Cerebellar cortex (tissue), 1 donor: ENCODE measurements at places on chromosomes 12 and 14.
A peak's percentile ranks its signal among the peaks of the same experiment; 100 is the strongest.

DNA sequence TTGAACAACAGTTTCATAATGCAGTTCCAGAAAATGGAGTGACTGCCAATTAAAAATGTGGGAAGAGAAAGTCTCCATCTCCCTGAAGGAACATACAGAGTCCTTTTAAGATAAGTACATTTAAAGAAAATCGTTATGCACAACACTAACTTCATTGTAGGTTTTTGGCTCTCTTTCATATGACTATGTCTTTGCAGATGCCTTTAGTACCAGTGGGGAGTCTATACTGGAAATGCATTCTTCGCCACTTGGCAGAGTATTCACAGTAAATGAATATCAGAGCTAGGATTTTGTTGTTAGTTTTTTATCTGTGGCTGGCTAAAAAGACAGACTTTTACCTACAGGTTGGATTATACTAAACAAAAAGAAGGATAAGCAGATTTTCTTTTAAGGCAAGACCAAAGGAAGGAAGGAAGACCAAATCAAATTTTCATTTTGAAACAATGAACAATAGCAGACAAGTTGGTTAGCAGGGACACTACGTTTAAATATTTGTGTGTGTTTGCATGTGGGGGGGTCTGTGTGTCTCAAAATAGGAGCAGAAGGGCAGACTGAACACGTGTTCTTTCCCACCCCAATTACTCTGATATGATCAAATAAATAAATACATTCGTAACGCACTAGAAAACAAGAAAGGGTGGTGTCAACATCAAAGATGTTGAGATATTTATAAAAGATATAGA is 124.5 kb downstream of the BTG1 start:
- DNase-seq, result no peak

DNA sequence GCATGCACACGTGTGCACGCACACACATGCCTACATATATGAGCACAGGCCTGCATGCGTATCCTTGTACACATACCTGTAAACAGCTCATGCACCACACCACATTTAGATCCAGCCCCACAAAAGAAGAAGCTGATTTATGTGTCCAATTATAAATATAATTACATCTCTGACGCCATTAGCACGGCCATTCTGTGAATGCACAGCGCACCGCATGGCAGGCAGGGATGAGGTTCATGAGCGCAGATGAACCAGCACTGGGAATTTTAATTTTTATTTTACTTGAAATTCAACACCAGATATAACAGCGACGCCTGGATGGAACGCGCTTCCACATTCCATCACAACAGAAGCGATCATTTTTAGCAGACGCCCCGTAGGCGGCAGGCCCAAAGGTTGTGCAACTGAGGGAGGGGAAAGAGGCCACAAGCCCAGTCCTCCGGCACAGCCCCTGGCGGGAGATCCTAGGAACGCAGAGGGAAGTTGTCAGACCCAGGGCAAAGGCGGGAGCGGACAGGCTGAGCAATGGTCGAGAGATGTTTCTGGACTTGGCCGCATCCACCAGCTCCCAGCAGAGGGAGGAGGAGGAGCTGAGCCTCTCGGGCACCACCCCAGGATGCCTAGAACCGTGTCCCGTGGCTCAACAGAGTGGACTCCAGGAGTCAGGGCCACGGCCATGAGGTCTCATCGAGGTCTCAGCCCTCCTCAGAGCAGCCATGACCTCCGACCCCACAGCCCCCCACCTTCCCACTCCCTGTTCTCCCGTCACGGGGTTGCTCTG is 37.9 kb upstream of the GALNT9 start:
- DNase-seq, result no peak

DNA sequence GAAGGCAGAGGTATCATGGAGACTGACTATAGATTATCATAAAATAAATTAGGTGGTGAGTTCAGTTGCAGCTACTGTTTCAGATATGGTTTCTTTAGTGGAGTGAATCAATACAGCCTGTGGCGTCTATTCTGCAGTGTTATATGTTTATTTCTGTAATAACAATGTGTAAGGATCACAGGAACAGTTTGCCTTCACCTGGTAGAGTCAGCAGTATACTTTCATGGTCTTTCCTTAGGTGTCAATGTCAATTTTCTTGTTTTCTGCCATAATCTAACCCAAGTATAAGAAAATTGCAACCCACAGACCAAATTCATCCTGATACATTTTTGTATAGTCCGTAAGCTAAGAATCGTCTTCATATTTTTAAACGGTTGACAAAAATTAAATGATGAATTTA is 140.4 kb upstream of the ATF7IP start:
- no peak for DNase-seq

DNA sequence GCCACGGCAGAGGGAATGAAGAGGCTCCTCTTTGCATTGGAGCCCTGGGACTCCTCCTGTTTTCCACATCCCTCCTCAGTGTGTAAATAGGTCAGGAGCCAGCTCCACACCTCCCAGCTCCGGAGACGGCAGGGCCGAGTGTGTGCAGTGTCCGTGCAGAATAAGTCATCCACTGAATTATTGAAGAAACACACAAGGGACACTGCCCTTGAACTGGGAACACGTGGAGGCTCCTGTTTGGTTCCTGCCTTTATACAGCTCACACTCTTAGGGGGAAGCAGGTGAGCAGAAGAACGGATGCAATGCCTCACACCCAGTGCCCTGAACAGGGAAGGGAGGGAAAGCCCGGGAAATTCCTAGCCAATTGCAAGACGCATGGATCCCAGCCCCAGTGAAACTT is 10.4 kb upstream of the FZD10 start:
- DNase-seq, result no peak

DNA sequence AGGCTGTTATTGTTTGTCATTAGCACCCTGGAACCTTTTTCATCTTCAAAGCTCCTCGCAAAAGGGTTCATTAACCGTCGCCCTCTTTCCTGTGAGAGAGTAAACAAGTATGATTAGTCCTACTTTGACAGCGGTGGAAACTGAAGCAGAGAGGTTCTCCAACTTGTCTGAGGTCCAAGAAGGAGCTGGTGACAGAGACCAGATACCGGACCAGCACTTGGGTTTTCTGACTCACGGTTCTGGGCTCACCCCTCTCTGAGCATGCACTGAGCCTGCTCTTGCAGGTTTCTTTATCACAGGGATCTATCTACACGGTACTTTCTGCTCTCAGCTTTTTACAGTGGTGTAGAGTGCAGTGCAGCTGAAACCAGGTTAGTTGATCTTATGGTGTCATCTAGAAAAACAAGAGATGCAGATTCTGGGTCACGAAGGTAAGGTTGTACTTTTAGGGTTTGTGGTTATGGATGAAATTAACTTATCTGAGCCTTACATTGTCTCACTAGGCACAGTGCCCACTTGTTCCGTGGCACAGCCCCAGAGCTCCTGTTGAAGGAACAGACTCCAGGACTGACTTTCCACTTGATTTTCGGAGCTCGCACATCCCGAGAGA is 62.1 kb downstream of the PPP2R5C start:
- peak; percentile 63 for DNase-seq

- DNase-seq, result no peak
Observed at GRCh38 chr12:52127683-52128450, 48.4 kb downstream of the SMIM41 start.

DNA sequence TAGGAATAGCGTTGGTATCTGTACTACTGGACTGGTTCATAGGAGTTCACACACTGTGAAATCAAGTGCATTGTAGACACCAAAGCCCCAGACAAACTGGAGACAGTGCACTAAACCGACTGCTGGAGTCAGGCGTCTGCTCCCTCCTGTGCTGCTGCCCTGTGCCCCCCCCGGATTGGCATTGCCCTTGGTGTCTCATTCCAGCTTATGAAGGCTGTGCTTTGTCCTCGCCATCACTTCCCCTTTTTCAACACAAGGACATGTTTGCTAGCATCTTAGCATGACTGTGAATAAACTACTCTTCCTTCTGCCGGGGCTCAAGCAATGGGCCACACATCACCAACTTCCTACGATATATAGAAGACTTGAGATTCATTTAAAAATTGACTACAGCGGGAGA is 84.0 kb downstream of the TMCC3 start:
- DNase-seq, result no peak

DNA sequence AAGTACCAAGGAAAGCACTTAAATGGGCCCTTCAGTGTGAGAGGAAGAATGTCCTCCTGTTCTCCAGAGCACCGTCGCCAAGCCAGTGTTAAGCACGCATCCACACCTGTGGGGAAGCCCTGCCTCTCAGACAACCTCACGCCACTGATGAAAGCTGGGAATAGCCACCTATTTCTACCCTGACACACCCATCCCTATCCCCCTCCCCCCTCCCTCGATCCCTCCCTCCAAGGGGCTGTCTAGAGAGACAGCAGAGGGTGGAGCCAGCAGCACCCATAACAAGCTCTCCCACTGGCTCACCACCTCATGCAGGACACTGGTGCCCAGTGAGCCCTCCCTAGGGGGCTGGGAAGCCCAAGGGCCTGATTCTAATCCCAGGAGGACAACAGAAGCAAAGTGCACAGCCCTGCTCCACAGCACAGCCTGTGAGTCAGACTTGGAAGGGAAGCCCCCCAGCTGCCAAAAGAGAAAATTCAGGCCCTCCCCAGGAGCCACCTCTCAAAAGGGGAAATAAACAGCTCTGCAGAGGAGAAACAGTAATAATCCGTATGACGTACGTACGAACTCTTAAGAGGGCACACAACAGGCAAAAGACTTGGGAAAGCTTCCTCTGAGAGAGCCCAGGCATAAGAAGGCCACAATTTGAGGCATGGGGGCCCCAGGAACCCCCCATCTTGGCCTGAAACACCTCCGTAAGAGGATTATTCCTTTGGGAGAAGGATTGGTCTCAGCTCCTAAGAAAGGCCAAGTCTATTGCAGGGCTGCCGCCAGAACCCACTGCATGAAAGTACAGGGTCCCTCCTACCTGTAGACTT is 7.8 kb downstream of the PITPNM2 start:
- DNase-seq, result no peak

GRCh38 chr12:119283310-119283709 is 51.2 kb upstream of the CCDC60 start:
- DNase-seq, result no peak

DNA sequence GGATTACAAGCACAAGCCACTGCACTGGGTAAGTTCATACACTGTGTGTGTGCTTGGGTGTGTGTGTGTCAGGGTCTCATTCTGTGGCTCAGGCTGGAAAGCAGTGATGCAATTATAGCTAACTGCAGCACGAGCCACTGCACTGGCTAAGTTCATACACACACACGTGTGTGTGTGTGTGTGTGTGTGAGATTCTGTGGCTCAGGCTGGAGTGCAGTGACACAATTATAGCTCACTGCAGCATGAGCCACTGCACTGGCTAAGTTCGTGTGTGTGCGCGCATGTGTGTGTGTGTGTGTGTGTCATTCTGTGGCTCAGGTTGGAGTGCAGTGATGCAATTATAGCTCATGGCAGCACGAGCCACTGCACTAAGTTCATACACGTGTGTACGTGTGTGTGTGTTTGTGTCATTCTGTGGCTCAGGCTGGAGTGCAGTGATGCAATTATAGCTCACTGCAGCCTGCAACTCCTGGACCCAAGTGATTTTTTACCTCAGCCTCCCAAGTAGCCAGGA is 85.4 kb downstream of the HECTD1 start:
- no peak for DNase-seq

- DNase-seq, result no peak
Observed at GRCh38 chr12:40734276-40734675, 42.0 kb downstream of the CNTN1 start.

GRCh38 chr12:15323480-15323879 is 1.2 kb downstream of the PTPRO start:
- no peak for DNase-seq

DNA sequence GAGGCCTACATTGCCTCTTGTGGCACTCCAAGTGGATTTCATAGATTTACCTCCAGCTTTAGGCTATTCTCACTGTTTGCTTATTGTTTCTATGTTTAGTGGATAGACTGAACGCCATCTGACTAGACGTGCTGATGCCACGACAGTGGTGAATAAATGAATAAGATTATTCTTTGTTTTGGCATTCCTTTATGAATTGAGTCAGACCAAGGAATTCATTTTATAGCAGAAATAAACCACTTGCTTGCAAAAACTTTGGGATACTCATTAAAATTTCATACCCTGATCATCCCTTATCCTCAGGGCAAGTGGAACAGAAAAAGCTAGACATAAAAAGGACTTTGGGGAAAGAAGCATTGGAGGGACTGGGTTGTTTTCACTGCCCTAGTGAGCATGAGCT is 71.7 kb upstream of the FERMT2 start:
- no peak for DNase-seq

- peak; percentile 93 for DNase-seq
Observed at GRCh38 chr12:121872546-121873215, 14.0 kb upstream of the HPD start.

- no peak for DNase-seq
Observed at GRCh38 chr14:94052199-94052598, 26.1 kb downstream of the OTUB2 start.

- no peak for DNase-seq
Observed at GRCh38 chr12:96846293-96846692, 60.8 kb upstream of the NEDD1 start.

- no peak for DNase-seq
Observed at GRCh38 chr12:13028825-13029570, 15.2 kb upstream of the FAM234B start.

DNA sequence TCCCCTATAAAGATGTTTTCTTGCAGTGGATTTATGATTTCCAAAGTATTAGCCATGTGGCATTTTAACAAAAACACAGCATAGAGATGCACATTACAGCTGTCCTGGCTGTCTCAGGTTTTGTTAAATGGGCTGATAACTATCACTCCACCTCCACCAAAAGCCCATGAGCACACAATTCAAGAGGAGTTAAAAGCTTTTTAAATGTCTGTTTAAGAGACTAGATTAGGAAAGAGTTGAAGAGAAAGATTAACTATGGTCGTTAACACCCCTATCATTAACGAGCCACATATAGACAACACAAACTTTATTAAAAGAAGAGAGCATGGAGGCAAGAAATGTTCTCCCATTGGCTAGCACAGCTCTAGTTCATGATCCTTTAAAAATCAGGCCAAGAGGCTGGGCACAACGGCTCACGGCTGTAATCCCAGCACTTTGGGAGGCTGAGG is 14.5 kb downstream of the CBX5 start:
- DNase-seq, result no peak

- no peak for DNase-seq
Observed at GRCh38 chr14:92633274-92633616, 115.2 kb downstream of the LGMN start.

DNA sequence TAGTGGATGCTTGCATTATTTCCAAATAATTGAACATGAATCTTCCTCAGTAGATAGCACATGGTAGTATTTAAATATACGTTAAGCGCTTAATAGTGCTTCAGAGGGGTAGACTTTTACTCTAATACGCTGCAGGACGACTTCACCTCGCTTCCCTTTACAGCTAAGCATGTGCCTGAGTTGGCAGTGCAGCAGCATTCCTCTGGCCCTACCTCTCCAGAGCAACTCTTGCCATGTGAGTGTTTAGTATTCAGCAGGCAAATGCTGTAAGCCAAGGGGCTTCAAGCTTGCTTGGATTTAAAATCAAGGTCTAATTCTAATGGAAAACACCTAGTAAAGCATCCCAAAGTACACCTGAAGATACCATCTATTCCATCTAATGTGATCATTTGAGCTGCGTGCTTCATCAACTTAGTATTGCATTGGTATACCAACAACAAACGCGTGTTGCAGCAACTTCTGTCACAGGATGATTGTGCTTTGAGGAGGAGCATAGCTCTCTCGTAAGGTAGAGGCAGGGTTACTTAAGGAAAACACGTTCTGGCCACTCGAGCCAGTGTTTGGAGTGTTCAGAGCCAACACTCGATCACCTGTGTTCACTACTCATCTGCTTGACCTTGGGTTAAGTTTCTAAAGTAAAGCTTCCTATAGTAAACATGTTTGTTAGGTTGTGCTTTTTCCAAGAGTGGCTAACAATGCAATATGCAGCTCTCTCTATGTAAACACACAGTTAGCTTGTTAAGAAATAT is 60.6 kb downstream of the PIWIL1 start:
- DNase-seq, result no peak
